ENCODE measurements at places on chromosomes 7 and 10. TPM values are rescaled to one million over a fixed set of nuclear protein-coding genes. Genes with fewer than 3 reads are reported as not detected.

The GPER1 gene
- 2.1 TPM for polyA plus RNA-seq

GRCh38 chr10:108439397-108439796 is 1274.9 kb upstream of the SORCS1 start:
- DNase-seq: no peak

- no peak for DNase-seq
These were observed 42.6 kb downstream of the MAP3K8 start for GRCh38 chr10:30476511-30477155.

- DNase-seq: no peak
These were observed 90.0 kb downstream of the C1GALT1 start for GRCh38 chr7:7272294-7272693.

The SUN3 gene
- not detected for polyA plus RNA-seq
